ENCODE measurements at places on chromosomes 3 and 15.
A peak's percentile ranks its signal among the peaks of the same experiment; 100 is the strongest.

- DNase-seq = no peak
These were observed 652.5 kb upstream of the NECTIN3 start for GRCh38 chr3:110419096-110419495.

- no peak for DNase-seq
These were observed 10.6 kb upstream of the KIF23 start for GRCh38 chr15:69403594-69403993.

- DNase-seq = no peak
These were observed 748 bp downstream of the MRPS25 start for GRCh38 chr3:15064299-15064834.

- no peak for DNase-seq
These were observed 65.0 kb upstream of the SEMA6D start for GRCh38 chr15:47652328-47652727.

- DNase-seq = peak; percentile 1
These were observed 5.3 kb upstream of the VIPR1 start for GRCh38 chr3:42497009-42497731.

DNA sequence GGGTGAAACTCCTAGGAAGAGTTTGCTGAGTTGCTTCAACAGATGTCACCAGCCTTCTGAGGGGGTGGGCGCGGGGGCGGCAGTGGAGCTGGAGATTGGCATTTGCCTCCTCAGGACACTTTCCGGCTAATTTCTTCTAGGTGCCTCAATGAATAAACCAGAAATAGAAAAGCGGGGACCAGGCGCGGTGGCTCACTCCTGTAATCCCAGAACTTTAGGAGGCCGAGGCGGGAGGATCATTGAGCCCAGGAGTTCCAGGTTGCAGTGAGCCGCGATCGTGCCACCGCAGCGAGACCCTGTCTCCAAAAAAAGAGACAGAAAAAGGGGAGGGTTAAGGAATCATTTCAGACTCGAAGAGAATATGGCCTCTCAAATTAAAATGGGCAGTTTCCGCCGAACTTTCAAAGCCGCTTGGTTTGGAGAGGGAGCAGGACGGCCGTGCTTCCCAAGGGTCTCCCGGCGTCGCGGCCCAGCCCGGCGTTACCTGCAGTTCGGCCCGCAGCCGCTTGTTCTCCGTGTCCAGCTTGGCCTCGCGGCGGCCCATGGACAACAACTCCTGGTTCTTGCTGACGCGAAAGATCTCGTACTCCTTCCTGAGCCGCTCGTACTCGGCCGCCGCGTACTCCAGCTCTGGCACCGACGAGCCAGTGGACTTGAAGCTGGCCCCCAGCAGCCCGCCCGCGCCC, 587 bp downstream of the NPHP3 start:
- DNase-seq = peak; percentile 60

GRCh38 chr3:36969540-36970432, 23.1 kb downstream of the EPM2AIP1 start:
- DNase-seq = no peak

DNA sequence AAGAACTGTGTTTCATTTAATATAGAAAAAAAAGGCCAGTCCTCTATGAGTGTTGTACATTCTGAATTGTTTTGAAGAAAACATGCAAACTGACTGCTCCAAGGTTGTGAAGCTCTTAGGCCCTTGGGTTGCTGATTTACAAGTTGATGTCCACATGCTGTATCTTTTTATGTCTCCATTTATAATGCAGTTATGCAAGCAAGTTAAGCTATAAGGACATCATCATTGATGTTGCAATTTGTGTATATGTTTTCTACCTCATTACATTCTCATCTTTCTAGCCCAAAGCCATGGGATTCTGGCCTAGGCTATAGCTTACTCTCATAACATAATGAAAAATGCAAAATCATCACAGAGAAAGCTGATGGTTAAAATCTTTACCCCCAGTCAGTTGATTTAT, 245.7 kb upstream of the AGTR1 start:
- DNase-seq = no peak

DNA sequence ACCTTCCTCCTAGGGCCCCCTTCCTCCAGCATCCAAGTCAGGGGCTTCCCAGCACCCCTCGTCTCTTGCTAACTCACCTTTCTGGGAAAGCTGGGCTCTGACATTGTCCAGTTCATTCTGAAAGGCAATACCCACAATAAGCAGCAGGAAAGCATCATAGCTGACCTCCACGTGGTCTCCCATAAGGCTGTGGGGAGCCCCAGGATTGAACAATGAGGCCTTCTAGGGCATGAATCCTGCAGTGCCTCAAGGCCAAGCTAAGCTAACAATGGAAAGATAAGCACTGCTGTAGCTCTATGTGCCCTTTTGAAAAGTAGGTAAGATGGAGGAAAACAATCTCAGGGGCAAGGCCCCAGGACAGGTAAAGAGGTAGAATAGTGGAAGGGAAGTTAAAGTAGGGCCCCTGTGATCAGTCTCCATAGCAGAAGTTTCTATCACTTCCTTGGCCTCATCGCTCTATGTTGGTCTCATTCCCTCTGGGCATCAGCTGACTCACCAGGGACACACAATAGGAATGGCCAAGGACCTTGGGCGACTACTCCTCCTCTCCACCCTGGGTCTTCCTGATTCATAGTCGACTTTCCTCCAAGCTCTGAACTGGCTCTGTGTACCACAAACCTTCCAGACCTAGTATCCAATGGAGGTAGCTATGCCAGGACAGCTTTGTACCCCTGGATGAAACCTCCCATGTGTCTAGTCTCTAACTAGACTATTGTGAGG, 11.7 kb downstream of the TRAIP start:
- no peak for DNase-seq

DNA sequence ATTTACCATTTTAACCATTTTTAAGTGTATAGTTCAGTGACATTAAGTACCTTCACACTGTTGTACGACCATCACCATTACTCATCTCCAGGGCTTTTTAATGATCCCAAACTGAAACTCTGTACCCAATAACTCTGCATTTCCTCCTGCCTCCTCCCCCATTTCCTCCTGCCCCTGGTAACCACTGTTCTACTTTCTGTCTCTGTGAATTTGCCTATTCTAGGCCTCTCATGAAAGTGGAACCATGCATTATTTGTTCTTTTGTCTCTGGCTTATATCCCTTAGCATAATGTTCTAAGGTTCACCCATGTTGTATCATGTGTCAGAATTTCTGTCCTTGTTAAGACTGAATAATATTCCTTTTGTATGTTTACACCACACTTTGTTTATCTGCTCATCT, 154.2 kb downstream of the MECOM start:
- no peak for DNase-seq

DNA sequence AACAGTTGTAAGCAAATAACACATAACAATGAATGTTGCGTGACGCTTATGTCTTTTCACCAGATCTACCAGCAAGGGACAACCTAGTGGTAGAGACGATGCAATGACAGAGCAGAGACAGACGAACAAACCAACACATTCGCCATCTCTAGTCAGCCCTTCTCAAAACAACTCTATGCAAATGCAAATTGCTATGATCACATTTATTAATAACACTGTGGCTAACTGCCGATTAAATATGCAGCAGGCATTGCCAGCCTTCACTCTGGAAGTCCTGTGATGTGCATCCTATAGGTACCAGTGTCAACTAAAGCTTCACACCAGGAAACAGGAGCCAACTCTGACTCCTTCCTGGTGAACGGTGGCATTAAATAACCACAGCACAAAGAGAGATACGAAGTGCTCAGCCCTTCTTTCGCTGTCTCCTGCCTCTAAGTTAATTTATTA, 94.2 kb downstream of the FOXP1 start:
- DNase-seq = no peak

DNA sequence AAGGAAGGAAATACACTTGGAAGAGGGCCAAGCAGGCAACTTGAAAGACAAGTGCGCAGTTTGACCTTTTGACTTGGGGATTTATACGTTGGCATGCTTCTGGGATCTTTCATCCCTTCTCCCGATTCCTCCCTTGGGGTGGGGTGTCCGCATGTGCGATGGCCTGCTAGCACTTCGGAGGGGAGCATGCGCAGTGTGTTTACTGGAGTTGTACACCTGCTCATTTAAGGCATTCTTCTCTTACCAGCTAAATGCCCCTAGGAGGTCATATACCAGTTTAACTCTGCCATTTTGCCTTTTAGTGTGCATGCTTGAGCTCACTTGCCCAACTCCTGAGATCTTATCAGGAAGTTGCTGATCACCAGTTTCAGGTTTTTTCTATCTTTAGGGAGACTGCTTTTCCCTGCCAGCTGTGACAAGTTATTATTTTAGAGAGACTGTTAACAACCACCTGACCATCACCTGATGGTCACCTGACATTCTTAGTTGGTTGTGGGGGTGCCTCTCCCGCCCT, 63.5 kb downstream of the BFSP2 start:
- DNase-seq = no peak

DNA sequence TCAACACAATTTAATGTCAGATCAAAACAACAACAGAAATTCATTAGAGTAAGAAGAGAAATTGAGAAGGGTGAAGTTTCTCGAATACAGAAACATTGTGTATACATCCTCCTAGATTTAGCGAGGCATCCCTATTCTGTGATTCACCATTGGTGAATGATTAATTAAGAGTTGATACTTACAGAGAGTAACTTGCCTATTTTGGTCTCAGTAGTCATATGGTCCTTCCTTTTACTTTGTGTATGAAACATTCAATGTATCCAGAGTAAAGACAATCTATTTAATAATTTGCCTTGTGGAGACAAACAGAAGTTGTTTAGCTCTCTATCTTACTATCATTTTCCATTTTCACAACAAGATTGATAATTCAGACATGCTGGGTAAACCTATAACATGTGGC, 432.0 kb downstream of the ZPLD1 start:
- DNase-seq = no peak

DNA sequence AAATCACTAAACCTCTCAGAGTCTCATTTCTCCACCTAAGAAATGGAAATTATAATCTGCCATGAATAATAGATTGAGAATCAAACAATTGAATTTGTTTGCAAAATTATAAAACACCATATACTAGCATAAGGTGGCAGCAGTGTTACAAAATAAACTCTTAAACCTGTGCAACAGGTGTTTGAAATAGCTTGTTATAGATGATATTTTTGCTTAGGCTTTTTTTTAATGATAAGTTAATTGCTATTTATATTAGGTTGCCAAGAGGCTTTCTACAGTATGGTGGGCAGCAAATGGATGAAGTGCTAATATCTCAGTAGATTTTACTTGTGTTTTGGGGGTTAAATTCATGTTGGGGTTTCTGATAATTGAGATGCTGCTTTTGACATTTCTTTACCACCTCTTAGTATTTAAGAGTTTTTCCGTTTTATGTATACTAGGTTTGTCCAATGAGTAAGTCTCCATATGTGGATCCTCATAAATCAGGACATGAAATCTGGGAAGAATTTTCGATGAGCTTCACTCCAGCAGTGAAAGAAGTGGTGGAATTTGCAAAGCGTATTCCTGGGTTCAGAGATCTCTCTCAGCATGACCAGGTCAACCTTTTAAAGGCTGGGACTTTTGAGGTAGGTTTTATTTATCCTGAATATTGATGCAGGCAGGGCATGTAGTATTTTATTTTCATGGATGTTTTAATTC, 19.6 kb downstream of the NR1D2 start:
- no peak for DNase-seq

DNA sequence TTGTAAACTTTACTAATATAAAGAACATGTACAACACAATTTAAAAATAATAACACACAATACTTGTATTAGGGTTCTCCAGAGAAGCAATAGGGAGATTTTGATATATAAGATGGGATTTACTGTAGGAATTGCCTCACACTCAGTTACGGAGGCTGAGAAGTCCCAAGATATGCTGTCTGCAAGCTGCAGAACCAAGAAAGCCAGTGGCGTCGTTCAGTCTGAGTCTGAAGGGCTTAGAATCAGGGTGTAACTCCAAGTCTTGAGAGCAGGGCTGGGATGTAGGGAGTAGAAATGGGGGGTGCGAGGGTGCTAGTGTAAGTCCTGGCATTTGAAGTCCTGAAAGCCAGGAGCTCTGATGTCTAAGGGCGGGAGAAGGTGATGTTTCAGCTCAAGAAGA, 206.6 kb upstream of the HES1 start:
- DNase-seq = no peak

- DNase-seq = no peak
These were observed 29.9 kb downstream of the CDAN1 start for GRCh38 chr15:42707068-42707467.

- DNase-seq = no peak
These were observed 14.1 kb downstream of the ATP2C1 start for GRCh38 chr3:130907966-130908365.

GRCh38 chr3:196115678-196116083, 33.8 kb upstream of the TFRC start:
- DNase-seq = no peak

- no peak for DNase-seq
These were observed 6.2 kb upstream of the TMF1 start for GRCh38 chr3:69058180-69058946.

DNA sequence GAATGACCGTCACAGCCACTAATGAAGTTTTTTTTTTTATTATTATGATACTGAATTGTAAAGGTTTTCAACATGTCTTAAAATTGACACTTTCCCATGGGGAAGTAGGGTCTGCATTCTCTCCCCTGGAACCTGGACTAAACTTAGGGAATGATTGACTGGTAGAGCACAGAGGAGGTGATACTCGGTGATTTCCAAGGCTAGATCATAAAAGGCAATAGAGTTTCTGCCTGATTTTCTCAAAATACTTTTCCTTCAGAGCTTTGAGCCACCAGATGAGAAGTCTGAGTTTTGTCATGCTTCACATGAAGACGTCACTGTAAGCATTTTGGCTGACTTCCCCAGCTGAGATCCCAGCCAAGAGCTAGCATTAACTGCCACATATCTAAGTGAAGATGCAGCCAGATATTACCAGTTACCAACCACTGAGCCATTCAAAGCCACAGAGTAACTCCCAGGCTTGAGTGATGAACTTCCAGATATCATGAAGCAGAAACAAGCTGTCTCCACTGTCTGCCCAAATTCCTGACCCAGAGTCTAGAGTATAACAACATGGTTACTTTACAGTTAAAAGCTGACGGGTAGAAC, 105.8 kb downstream of the LSAMP start:
- no peak for DNase-seq

DNA sequence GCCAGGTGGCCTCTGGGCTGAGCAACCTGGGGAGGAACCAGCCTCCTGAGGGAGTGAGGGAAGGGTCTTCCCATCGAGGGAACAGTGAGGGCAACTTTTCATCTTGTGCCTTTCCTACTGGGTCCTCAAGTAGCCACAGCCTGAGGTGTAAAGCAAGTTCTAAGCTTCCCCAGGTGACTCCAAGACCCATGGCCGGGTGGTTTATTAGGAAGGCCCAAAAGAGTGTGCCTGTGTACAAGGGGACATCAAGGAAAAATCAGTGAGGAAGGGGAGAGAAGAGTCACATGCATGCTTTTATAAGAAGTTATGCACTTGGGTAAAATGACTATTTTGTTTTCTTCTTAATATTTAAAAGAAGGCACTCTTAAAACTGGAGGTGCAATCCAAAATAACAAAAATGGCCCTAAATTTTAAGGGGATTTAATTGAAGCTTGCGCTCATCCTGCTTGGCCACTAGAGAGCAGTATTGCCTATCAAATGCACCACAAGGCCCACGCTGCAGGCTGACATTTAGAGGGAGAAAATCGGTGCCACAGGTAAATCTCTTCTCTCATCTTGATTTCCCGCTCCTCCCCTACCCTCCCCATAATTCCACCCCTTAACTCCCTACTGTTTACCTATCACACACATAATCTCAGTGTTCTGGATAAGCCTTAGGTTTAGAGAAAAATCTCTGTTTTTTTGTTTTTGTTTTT, 6.7 kb downstream of the NANOGP8 start:
- peak; percentile 48 for DNase-seq

GRCh38 chr15:62021991-62022600, 38.2 kb downstream of the VPS13C start:
- no peak for DNase-seq

- DNase-seq = no peak
These were observed 250.3 kb downstream of the POLQ start for GRCh38 chr3:121295452-121295851.

- DNase-seq = peak; percentile 28
These were observed 84.7 kb upstream of the LMCD1 start for GRCh38 chr3:8416965-8417364.

Data from uterus (tissue), 4 donors.